ENCODE measurements at places on chromosomes 11 and 22. TPM values are rescaled to one million over a fixed set of nuclear protein-coding genes. Genes with fewer than 3 reads are reported as not detected.

GRAP2 gene
- total RNA-seq, result 9.8 TPM

SESN3 gene
- total RNA-seq, result 46.9 TPM

CHRM1 gene
- total RNA-seq, result 0.09 TPM

POU2AF2 gene
- total RNA-seq, result 5.0 TPM

CALCA gene
- not detected for total RNA-seq

MRE11 gene
- 14.8 TPM for total RNA-seq

MCM5 gene
- 25.4 TPM for total RNA-seq

NPAT gene
- total RNA-seq, result 12.5 TPM

NLRP10 gene
- not detected for total RNA-seq

OR4A15 gene
- not detected for total RNA-seq

SYT9 gene
- total RNA-seq, result 2.1 TPM

PGR gene
- total RNA-seq, result 1.0 TPM

GRCh38 chr11:92727769-92728168 lies 241.7 kb upstream of the MTNR1B start:
- DNase-seq, result no peak

GRCh38 chr11:133545199-133545803 lies 13.0 kb upstream of the OPCML start:
- no peak for DNase-seq

DNA sequence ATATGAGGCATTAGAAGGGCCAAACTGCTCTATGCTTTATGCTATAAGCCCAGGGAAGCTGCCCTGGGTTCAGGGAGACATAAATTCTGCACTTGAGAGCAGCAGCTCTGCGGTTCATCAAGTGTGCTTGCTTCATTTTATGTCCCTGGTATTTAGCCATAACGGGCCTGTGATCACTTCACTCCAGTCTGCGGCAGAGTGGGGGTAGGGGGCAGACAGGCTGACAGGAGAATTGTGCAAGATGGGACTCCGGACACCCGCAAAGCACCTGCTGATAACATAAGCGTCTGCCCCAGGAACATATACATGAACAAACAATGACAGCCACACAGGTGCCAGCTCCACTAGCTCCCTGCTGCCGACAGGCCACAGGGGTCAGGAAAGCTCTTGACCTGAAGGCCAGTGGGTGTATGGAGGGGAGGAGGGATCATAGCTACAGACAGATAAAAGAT lies 56.1 kb downstream of the SMCO4 start:
- no peak for DNase-seq

DNA sequence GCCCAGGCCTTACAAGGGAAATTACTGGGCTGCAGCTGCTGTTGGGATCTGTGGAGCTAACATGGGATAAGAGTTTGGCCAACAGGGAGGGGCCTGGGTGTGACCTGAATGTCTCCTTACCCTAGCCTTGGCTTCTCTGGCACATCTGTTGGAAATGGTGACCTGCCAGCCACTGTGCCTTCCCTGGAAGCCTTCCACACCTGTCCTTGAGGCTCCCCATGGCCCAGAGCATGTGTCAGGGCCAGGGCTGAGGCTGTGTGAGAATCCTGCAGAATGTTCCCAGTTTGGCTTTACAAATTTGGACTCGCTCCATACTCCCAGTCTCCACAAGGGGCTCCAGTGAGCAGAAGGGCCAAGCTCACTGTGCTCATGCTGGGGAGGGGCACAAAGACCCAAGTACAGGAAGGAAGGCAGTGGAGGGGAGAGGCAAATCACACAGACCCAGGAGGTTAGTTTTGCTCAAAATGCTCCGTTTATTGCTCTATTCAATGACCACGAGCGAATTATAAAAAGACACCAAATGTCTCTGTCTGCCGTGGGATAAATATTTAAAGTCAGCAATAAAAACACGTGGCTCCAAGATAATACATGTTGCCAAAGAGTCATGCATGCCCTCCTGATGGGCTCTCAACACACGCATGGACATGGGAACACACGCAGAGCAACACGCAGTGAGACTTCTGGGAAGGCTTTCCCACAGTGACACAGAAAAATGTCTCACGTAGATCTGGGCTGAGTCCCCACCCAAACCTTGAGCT lies 1.7 kb upstream of the IGSF22 start:
- no peak for DNase-seq

DNA sequence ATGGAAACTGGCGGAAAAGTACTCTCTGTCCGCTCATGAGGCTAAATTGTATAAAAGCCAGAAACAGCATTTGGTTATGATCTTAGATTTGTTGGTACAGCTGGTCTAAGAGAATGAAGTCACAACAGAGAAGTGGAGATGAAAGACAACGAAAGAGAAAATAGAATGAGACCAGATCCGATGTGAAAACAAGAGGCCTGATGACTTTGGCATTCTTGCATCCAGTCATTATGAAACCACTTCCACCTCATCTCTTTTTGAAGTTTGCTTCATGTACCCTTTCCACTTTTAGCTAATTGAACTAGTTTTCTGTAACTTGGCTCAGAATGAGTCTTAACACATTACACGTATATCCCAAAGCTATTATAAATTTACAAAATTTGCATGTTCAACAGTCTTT lies 1431.7 kb downstream of the LRRC4C start:
- DNase-seq, result no peak

GRCh38 chr22:20585639-20586402 lies 78.4 kb downstream of the MED15 start:
- no peak for DNase-seq

GRCh38 chr11:82405421-82405820 lies 328.2 kb downstream of the FAM181B start:
- no peak for DNase-seq

- no peak for DNase-seq
Measured at GRCh38 chr22:50272044-50272802, 2.0 kb upstream of the MAPK11 start.

GRCh38 chr22:42296883-42297282 lies 26.4 kb upstream of the TCF20 start:
- no peak for DNase-seq

GRCh38 chr11:104690241-104690640 lies 208.0 kb downstream of the CASP12 start:
- no peak for DNase-seq

DNA sequence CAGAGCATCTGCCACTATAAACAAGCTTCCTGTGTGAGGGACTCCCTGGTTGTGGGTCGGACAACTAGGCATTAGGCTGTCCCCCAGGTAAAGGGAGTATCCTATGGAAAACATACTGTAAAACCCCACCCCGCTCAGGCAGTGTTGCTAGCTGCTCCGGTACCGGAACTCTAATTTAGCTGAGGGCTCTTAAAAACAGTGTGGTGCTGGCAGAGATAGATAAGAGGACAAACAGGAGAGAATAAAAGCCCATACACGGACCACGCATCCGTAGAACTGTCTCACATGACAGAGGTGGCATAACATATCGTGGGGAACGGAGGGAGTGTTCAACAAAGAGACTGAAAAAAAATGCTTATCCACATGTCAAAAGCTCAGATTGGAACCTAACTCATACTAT lies 3.4 kb upstream of the MOGAT2 start:
- DNase-seq, result no peak

DNA sequence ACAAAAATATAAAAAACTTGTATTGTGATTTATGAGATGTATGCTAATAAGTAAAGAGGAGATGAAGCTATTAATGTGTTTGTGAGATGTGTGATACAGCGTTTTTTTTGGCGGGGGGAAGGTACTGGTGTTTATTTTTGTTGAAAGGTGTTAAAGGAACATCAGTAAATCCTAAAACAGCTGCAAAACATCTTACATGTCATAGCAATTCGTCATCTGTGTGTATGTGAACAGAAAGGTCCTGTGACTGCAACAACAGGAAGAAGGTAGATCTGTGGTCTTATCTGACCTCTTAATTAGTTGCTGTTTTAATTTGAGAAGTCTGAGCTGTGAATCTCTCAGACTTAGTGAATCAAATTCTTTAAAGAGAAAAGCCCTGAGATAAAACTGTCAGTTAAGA lies 1041.1 kb downstream of the JRKL start:
- DNase-seq, result no peak

GRCh38 chr22:27278946-27279345 lies 522.6 kb downstream of the MN1 start:
- no peak for DNase-seq

- no peak for DNase-seq
Measured at GRCh38 chr22:50173311-50173982, 2.9 kb downstream of the PANX2 start.

DNA sequence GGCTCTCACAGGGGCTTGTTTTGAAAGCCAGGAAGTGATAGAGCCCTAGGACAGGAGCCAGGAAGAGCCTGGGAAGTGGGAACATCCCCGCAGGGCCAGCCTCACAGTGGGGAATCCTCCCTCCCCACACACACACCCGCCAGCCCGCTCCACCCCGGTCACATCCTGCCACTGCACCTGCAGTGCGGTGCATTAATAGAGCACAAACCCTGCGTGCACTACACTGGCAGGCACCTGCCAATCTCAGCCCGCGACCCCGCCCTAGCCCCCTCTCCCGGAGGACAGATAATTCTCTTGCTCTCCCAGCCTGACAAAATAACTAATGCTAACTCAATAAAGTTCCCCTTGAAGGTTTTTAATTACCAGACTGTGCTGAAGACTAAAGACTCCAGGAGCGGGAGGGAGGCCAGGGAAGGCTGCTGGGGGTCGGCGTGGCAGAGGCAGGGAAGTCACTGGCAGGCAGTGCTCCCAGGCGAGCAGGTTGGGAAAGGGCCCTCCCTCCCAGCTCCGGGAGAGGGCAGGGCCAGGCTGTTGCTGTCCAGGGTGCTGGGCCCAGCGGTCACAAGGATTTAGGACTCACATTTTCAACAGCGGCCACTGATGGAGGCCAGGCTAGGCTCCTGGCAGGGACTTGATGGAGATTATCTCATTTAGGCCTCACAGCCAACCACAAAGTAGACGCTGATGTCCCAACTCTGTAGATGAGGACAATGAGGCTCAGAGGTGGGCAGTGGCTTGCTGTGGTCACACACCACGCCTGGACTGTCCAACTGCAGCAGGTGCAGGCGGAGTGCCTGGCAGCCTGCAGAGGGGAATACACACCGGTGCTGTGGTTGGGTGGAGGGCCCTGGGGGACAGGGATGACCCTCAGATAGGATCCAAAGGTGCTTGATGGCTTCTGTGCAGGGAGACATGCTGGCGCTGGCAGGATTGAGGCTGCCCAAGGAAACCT lies 23.9 kb upstream of the TCF20 start:
- peak; percentile 44 for DNase-seq

DNA sequence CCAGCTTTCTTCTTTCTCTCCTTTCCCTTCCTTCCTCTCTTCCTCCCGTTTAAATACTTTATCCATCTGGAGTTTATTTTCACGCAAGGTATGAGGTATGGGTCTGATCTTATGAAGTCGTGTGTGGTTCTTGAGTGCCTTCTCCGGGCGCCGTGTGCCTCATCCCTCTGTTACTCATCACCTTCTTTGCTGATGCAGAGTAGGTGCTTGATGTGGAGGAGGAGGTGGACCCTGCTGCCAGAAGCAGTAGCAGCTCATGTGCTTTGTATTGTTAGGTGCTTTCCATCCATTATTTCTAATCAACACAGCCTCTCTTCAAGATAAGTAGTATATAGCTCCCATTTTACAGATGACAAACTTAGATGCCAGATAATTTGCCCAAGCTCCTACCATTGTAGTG lies 47.0 kb downstream of the TNRC6B start:
- no peak for DNase-seq

DNA sequence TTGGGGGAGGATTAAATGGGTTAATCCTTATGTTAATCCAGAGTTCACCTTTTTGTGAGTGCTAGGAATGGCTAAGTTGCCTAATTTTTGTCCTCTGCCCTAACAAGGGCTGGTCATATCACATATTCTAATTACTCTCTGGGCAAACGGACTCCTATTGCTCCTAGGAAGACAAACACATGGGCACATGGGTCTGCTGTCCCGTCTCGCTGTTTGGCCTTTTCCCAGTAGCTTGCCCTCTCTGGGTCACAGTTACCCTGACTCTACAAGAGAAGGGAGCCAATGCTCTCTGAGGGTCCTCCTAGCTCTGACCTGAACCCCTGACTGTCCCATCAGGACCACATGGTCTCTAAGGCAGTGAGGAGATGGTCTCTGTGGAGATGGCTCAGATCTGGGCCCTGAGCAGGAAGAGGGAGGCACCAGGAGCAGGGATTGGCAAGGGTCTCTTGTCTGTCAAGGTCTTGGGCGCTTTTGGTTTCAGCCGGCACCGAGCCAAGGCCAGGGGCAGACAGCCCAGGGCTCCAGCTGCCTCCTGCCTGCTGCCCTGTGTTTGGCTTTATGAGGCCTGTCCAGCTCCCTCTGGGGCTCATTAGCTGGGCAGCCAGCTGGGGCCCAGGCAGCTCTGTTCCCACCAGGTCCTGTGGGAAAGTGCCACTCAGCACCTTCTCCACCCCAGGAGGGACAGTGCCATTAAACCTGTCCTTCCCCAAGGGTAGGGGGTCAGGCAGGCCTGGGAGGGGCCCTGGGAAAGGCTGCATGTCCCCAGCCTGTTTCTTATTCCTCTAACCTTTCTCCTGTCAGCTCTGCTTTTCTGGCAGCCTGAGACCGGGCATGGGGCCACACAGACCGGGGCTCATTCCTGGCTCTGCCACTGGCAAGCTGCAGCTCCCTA lies 559.9 kb downstream of the MN1 start:
- DNase-seq, result no peak

DNA sequence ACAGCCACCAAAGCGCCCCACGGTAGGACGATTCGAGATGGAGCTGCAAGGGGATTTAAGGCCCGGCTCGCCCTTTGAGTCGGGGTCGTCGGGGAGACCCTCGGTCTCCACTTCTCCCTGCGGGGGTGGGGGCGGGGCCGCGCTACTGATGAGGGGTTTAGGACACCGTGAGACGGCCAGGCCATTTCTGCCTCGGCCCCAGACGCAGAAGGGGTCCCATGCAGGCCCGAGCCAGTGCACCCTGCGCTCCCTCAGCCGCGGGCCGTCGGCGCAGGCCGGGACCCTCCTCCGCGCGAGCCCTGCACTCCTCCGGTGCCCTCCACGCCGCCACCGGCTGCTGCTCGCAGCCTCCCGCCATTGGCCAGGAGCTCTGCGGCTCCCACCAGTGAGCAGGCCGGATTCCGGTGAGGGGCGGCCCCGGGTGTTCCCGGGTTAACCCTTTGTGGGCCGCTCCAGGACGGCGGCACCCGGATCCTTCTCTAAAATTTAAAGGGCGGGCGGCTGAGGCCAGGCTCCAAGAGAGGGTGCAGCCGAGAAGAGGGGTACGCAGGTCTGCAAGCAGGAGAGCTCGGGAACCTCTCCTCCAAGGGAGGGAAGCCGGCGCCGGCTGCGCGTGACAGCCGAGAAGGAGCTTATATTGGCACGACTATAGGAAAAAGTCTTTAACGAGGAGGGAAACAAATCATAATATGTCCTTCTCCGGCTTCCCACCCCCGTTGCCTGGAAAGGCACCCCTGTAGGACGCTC lies 18.0 kb downstream of the CREB3L1 start:
- no peak for DNase-seq

DNA sequence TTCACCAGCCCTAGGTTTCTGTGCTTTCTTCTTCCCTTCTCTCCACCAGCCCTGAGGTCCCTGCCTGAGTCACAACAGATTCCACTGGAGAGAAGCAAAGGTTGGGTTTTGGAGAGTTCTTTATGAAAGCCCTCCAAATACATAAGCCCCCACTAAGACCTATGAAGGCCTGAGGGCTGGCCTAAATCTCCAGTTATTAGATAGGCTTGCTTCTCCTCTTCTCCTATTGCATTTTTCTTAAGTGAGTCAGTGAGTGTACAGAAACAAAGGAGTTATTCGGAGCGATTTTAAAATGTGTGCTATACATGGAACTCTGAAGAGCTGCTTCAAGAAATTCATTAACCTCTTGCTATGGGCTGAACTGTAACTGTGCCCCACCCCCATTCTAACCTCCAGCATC lies 1057.3 kb downstream of the OPCML start:
- DNase-seq, result no peak

GRCh38 chr22:32650553-32651345 lies 150.8 kb upstream of the TIMP3 start:
- no peak for DNase-seq
